ENCODE measurements at places on chromosomes 3 and 15.
A peak's percentile ranks its signal among the peaks of the same experiment; 100 is the strongest.

- DNase-seq = peak; percentile 72
Measured at GRCh38 chr3:172341482-172342059, 106.7 kb downstream of the GHSR start.

DNA sequence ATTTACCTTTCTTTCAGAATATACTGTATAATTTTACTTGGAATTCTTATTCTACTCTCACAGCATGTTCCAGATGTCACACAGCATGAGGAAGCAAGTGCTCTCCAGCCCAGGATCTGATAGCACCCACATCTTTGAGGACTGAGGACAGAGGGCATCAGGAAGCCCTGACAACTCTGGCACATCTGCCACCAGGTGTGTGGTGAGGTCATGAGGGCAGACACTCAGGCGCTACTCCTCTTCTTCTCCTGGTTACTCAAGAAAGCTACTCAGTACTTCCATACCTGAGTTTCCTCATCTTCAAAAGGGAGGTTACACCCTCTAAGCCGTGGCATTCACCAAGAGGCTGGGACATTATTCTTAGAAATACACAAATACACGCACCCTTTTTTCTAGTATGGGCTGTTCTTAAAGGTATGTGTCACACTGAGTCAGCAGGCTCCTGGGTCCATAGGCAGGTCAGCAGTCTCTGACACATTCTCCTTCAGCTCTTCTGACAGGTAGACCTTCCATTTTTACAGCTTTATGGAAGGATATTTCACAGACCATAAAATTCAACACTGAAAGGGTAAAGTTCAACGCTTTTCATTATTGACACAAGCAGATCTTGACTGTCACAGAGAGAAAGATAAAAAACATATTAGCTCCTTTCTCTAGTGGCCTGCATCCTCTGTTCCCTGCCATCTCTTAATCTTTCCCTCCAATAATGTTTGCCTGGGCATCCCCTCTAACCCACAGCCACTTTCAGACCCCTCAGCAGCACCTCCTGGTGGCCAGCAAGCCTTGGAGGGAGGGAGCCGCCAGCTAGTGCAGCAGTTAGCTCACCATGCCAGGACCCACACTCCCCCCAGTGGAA lies 103.2 kb upstream of the TJP1 start:
- DNase-seq = peak; percentile 86

DNA sequence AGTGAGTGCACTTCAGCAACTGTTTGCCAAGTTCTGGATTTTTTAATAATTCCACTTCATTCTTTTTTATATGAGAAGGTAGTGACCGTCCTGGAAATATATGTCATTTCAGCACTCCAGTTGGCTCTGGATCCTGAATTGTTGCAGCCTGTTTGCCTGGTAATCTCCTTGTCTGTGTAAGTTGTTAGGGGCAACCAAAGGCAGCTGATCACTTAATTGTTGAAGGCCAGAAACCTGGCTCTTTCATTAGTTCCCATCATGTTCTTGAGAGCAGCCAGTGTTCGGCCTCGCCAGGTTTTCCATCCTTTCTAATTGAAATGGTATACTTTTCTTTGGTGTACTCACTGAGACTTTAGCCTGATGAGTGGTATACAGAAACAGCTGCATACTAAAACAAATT lies 168.6 kb downstream of the SOX2 start:
- DNase-seq = no peak

DNA sequence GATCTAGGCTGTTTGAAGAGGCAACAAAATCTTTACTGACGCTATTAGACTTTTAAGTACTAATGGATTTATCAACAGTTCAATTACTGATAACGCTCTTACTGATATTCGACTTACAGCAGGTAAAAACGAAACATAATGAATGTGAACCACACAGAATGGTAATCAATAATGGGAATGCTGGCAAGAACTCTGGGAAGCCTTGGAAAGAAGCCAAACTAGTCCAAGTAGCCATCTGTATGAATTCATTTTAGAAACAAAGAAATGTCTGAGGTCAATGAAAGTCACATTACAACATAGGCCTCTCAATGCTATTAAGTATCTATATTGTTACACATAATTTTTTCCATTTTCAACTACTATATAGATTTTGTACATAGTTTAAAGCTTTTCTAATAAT lies 130.0 kb downstream of the DMXL2 start:
- no peak for DNase-seq

- DNase-seq = no peak
Measured at GRCh38 chr3:184144505-184144904, 9.3 kb downstream of the EIF2B5 start.

DNA sequence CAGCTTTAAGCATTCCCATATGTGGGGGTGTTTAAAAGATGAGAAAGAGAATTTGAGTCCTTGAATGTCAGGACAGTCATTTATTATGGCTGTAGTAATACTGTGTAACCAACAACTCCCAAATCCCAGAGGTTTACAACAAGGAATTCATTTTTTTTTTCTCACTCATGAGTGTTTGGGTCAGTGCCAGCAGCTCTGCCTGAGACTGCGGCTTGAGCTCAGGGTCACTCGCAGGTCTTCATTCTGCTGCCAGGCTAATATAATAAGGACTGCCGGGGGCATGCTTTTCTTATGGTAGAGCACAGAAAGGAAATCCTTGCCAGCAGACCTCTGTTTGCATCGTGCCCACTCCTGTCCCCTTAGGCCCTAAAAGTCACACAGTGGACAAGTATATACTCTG lies 277.9 kb upstream of the LMCD1 start:
- DNase-seq = no peak

DNA sequence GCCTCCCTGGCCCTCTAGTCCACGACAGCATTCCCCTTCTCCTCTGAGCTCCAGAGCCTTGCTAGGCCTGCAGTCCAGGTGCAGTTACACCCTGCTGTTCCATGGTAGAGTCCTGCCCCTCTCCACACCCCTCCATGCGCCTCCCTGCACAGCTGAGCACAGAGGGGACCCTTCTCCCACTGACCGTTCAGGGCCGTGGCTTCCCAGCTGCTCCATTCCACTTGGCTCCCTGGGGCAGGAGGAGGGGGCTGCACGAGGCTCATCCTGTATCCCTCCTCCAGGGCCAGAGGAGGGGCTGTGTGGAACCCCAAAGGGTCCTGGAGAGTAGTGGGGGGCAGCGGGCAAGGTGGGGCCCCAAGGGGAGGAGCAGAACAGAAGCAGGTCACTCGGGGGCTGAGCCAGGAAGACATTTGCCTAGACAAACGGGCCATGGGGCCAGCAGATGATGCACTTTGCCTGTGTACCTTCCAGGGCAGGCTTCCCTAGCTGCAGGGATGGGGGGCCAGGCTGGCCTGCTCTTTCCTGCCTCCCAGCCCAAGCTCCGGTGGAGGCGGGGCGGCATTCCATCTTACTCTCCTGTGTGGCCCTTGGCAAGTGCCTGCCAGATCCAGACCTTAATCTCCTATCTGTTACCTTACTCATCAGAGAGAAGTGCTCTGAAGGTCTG lies 20.7 kb upstream of the GOLGA6C start:
- DNase-seq = no peak

DNA sequence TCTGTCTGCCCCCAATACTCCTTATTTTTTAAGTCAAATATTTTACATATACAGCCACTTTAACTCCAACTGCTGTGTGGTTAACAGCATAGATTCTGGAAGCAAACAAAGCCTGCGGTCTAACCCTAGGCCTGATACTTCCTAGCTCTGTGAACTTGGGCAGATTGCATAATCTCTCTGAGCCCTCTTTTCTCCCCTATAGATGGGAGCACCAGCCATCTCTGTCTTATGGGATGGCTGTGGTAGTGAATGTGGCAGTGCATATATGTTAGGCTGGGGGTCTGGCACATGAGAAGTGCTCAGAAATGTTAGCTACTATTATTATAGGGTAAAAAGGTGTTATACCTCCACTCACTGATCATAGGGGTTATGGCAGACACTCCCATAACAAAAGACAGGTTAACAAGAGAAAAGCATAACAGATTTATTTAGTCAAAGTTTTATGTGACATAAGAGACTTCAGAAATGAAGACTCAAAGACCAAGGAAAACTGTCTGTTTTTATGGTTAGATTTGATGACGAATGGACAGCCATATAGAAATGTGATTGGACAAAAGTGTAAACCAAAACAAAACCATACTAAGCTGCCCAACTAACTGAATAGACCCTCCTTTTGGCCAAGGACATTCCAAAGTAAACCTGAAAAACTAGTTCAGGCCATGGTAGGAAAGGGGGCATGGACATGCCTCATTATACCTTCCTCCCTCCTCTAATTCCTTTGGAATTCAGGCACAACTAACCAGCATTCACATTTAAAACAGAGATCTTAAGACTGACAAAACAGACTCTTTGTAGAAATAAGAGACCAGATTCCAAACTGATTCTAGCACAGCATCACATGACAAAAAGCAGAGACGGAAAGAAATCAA lies 53.9 kb upstream of the DAZL start:
- no peak for DNase-seq

DNA sequence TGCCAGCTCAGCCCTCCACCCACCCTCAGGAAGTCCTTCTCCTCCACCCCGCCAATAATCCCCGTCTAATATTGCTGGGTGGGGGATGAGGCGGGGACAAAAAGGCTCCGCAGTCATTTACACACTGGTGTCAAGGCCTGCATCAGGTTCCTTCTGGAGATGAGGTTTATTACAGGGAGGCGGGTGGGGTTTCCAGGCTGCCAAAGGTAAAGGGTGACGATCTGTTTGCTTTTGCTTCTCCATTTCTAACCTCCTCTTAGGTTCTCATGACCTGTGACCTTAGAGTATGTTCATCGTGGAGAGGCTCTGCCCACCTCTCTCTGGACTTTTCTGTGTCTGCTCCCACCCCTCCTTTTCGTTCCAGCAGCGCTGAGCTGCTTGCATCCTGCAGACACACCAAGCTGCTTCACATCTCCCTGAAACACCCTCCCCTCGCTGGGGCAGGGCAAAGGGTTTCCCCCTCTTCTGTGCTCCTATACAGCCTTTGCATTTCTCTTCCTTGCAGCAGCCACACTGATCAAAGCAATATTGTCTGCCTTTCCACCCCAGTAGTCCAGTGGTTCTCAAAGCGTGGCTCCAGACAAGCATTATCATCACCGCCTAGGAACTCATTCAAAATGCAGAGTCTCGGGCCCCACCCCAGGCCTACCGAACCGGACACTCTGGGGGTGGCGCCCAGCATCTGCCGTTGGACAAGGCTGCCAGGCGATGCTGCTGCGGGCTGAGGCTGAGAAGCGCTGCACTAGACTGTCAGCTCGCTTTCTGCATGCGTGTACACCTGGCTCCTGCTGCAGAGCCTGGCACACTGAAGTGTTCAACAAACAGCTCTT lies 26.6 kb downstream of the CA12 start:
- no peak for DNase-seq

- DNase-seq = no peak
Measured at GRCh38 chr3:177109688-177110330, 87.5 kb downstream of the TBL1XR1 start.

GRCh38 chr3:22361521-22361920 lies 610.5 kb upstream of the ZNF385D start:
- DNase-seq = no peak

GRCh38 chr3:14131134-14131533 lies 6.3 kb downstream of the TMEM43 start:
- no peak for DNase-seq

DNA sequence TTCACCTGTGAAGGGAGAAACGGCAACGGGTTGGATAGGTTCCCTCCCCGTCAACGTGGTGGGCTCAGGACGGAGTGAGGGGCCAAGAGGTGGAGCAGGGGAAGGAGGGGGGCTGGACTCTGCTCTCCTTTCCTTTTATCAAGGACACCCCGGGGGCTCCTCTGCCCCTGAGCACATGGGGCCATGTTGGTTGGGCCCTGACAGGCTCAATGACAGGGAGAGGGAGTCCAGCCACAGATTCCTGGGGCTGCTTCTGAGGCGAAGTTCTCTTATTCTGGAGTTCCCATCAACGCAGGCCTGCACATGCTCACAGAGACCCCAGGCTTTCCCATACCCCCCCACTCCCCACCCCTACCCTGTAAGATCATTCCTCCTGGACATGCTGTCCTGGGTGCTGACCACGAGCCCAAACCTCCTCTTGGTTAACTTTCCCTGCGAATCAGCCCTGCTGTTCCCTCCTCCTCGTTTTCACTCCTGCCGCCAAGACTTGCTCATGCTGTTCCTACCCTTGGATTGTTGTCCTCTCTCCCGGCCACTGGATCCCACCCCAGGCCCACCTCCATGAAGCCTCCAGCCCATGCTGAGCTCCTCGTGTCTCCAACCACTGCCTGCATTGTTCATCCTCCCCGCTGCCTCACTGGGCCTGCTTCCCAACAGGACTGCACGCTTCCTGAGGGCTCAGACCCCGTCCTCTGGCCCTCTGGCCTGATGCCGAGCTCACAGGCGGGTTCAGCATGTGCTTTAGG lies 61.2 kb downstream of the SENP2 start:
- no peak for DNase-seq

DNA sequence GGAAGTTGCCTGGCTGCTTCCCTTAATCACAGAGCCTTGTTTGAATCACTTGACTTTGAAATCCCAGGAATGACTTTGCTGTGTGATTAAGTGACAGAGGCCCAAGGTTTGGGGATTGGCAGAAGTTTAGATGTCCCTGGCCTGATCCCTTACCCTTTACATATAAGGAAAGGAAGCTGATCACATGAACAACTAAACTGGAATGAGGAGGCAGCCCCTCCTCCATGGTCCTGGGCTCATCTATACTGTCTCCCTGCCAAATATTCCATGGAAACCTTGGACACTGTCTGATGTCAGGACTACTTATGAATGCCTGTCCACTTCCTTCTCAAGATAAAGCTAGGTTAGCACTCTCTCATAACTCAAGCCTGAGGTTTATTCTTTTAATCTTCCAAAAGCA lies 181.3 kb upstream of the CTDSPL start:
- no peak for DNase-seq

DNA sequence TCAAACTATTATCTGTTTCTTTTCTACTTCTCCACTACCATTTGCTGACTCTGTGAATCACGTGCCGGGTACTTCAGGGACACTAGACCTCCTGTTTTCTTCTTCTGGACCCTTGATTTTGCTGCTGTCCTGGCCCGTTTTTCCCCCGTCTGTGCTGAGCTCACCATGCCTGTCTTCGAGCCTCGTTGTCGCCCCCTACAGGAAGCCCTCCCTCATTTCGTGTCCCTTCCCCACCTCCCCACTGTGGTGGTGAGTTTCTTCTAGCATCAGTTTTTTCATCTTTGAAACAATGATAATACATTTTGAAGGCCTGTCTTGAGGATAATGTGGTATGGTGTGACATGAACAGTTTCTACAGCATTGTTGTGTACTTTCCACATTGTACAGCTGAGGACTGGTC lies 12.8 kb downstream of the GABRG3 start:
- DNase-seq = peak; percentile 8

GRCh38 chr3:112233083-112233482 lies 60.9 kb downstream of the SLC9C1 start:
- no peak for DNase-seq
